Stromal cell of bone marrow (primary cell): ENCODE measurements at places on chromosomes 1 and 21.

GRCh38 chr1:214520544-214521165 lies 30.7 kb downstream of the PTPN14 start:
- no peak for DNase-seq

GRCh38 chr1:191546803-191547202 lies 611.5 kb upstream of the RGS18 start:
- no peak for DNase-seq

GRCh38 chr1:167981933-167982332 lies 45.1 kb upstream of the MPC2 start:
- DNase-seq: no peak

DNA sequence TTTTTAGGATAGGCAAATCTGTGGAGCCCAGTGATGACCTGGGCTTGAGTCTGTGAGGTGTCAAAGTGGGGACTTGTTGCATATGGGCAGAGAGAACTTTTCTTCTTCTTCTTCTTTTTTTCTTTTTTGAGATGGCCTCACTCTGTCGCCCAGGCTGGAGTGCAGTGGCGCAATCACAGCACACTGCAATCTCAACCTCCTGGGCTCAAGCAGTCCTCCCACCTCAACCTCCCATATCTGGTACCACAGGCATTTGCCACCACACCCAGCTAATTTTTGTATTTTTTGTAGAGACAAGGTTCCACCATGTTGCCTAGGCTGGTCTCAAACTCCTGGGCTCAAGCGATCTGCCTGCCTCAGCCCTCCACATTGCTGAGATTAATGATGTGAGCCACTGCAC lies 80.3 kb downstream of the RD3 start:
- no peak for DNase-seq

- DNase-seq: peak; percentile 73
Observed at GRCh38 chr21:38505654-38506523, 7.6 kb upstream of the ERG start.

- DNase-seq: no peak
Observed at GRCh38 chr1:88998716-88999115, 6.3 kb upstream of the KYAT3 start.

GRCh38 chr1:198399452-198399851 lies 141.0 kb downstream of the ATP6V1G3 start:
- no peak for DNase-seq

- peak; percentile 43 for DNase-seq
Observed at GRCh38 chr21:27505516-27505915, 538.6 kb upstream of the ADAMTS5 start.

GRCh38 chr1:240555524-240555923 lies 56.4 kb downstream of the GREM2 start:
- no peak for DNase-seq

DNA sequence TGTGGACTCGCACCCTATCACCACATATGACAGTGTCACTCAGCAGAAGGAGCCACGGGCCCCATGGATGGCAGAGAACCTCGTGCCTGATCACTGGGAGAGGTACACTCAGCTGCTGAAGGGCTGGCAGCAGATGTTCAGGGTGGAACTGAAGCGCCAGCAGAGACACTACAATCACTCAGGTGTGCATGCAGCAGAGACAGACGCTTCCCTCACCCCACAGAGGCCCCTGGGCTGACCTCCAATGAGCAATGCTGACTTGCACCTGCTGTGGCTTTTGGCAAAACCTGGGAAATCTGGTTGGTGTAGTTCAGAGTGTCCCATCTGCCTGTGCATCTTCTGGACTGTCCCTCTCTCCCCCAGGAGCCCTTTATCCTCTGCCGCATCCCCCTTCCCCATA lies 51.9 kb downstream of the KIAA1614 start:
- DNase-seq: no peak

- no peak for DNase-seq
Observed at GRCh38 chr1:210684466-210685294, 356.0 kb downstream of the HHAT start.

- DNase-seq: peak; percentile 64
Observed at GRCh38 chr1:96281491-96281890, 440.1 kb upstream of the PTBP2 start.

DNA sequence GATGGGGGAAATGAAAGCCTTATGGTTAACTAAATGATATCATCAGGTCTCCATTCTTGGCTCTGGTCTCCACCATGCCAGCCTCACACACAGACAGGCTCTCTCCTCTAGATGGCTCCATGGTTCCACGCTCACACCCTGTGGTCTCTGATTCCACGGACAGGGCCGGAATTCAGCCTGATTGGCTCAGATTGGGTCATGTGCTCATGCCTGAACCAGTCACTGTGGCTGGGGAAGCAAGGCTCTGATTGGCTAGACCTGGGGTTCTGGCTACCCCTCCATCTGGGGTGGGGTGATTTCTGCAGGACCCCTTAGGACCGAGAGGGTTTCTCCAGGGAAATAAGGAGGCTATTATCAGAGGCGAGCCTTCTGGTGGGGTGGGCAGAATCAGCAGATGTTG lies 277.0 kb downstream of the PTPRU start:
- peak; percentile 34 for DNase-seq

GRCh38 chr1:86913399-86913895 lies 479 bp downstream of the SELENOF start:
- DNase-seq: no peak

DNA sequence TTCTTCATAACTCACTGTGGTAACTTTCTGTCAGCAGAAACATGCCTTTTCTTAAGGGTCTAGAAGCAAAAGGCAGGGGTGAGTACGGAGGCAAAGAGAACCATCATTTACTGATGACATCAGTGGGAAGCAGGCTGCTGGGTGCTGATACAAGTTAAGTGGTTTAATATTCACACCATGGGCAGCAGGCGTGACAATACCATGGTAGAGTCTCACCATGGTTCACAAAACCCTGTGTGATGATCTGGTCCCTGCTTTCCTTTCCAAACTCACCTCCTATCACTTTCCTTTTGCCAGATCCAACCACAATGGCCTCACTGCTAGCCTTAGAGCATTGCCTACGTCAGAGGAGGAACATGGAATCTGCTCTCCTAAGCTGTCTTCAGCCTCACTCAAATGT lies 8.7 kb downstream of the MAB21L3 start:
- no peak for DNase-seq

- no peak for DNase-seq
Observed at GRCh38 chr1:177703888-177704446, 265.9 kb downstream of the SEC16B start.

- peak; percentile 10 for DNase-seq
Observed at GRCh38 chr1:166479052-166479631, 312.3 kb upstream of the FAM78B start.

DNA sequence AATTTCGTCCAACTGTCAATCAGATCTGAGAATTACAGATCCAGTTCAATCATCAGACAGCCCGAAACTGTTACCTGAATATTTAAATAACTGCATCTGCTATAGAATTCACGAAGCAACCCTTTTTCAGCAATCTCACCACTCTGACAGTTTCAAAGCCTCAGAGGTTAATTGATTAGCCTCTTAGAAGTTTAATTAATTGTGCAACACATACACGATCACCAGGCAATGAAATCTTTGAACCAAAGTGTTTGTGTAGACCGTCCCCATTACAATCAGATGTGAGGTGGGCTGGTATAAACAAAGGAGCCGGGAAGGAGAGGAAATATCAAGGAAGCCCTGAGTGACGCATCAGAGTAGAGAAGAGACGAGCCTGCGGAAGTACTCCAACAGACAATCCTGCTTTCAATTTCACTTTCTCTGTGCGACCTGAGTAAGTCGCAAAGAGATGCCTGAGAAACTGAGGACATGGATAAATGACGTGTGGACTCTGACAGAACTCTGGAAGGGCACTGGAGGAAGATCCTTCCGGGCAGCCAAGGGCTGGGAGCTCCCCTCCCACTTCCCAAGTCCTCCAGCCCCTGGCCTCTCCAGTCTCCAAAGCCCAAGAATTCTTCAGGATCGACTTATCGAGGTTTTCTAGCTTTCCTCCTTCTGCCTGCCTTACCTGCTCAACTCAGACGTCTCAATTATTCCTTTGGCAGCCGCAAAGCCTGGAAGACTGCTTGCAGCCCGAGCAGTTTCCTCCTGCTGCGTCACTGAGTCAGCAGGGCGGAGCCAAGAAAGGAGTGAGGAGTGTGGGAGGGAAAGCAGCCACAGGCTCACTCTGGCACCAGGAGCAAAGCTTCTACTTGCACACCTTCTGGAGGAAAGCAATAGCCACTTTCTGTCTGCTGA lies at the start of gene RNASEL:
Gene RNASEL, minus strand, starts transcription at position 757 of the 897 bp plus-strand sequence. CDS start 2,450 bp downstream, outside the sequence.
- peak; percentile 61 for DNase-seq

- DNase-seq: no peak
Observed at GRCh38 chr1:95146637-95147036, 29.5 kb downstream of the TLCD4 start.

- no peak for DNase-seq
Observed at GRCh38 chr1:2314803-2315673, 76.3 kb downstream of the MORN1 start.

DNA sequence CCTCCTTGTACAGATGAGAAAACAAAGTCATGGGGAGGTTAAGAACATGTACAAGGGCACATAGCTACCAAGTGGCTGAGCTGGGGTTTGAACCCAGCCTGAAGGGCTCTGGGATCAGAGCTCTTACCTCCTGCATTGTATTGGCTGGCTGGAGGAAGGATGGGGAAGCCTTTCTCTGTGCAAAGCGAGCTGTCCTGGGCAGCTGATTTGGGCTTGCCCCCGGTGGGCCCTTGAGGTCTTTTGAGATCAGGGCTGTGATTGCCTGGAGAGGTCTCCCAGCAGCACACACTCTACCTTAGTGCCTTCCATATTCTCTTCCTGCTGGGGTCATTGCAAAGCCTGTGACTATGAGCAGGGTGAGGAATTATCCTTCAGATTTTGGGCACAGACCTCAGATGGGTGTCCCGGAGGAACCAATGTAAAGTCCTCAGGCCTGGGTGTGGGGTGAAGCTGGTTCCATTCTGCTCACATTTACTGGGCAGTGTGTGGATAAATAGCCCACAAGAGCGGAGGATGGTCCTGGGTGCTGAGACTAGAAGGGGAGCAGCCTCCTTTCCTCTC lies 53.3 kb upstream of the EPS8L3 start:
- no peak for DNase-seq

DNA sequence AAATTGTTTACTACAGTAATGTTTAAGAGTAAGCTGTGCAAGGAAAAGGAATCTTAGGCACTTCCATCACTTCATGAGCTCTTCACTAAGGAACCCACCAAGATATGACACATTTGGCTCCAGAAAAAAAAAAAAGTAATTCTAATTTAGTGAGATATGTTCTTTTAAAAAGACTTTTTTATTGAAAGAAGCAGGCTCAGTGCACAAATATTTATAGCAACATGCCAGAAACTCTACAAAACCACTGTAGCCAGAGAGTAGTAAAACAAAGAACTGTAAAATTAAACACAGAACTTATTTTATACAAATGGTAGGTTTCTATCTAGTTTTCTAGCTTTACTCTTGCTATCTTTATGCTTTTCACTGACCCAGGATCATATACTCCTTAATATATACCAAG lies 434.6 kb upstream of the ADGRL2 start:
- peak; percentile 10 for DNase-seq

GRCh38 chr1:234840843-234841242 lies 230.9 kb upstream of the IRF2BP2 start:
- no peak for DNase-seq

GRCh38 chr1:192697771-192698170 lies 61.8 kb downstream of the RGS13 start:
- DNase-seq: no peak

DNA sequence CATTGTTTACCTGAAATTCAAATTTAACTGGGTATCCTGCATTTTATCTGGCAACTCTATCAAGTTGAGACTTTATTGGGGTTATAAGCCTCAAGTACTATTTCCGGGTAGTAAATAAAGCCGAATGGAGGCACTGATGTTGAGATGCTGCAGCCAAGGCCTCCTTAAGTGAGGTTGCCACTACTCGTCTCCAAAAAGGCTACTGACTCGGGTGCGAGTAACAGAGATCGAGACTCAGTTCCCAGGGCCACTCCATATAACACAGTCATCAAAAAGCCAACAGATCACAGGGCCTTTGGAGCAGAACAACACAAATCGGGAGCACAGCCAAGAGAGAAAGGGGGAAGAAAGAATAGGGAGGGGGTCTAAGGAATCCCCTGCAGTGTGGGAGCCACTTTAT lies 524 bp downstream of the COPA start:
- no peak for DNase-seq

DNA sequence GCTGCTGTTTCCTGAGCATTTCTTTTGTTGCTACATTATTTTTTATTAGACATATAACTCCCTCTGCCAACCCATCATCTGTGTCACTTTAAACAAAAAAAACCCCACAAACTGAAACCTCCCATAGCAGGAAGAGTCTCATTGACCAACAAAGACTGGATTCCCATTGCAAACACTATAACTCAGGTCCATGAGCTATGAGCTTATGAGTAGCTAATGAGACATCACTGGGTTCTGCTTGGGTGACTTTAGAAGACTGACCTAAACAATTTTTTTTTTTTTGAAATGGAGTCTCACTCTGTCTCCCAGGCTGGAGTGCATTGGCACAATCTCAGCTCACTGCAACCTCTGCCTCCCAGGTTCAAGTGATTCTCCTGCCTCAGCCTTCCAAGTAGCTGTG lies 212.8 kb downstream of the LTN1 start:
- no peak for DNase-seq
